ENCODE measurements at places on chromosomes 16 and 17.

DNA sequence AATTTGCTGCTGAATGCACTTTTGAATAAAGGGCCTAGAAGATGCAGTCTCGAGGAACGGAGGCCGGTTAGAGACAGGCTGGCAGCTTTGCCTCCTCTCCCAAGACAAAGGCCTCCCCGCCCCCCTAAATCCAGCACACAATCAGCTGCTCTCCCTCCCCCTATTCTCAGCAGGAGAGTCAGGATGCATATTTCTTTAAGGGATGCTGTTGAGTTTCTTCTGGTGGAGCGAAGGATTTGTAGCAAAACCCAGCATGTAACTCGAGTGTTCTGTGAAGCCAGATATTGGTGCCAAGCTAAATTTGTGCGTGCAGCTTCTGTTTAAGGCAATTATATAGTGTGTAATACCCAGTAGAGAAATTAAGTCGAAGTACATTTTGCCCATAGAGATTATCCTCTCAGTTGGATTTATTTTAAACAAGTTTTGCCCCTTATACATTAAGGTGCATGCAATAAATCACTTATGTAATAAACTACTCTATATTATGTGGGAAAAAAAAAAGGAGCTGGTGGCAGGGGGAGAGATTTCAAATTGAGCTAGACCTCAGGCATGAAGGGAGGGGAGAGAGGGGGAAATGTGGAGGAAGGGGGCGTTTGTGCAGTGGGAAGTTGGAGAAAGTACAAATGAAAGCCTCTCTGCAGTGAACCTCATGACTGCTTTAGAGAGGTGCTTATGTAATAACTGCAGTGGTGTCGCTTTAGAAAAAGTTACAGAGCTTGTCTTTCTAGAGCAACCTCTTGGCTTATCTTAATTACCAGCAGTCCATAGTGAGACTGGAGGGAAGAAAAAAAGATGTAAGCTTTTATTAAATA, 599.2 kb downstream of the MAF start:
- no peaks in the 10 kb centered on the region for H3K4me1 ChIP-seq
- no peak overlapping the region for H3K4me3 ChIP-seq
- no peaks in the 10 kb centered on the region for H3K27me3 ChIP-seq
- DNase-seq: no peak
- H3K36me3 ChIP-seq: no peaks in the 10 kb centered on the region
- no peak overlapping the region for H3K27ac ChIP-seq

- H3K27ac ChIP-seq: no peak overlapping the region
- DNase-seq: no peak
- no peak overlapping the region for H3K4me3 ChIP-seq
- H3K27me3 ChIP-seq: no peaks in the 10 kb centered on the region
- H3K36me3 ChIP-seq: no peaks in the 10 kb centered on the region
These were observed 111.9 kb upstream of the TNRC6C start for GRCh38 chr17:77846531-77847085.

DNA sequence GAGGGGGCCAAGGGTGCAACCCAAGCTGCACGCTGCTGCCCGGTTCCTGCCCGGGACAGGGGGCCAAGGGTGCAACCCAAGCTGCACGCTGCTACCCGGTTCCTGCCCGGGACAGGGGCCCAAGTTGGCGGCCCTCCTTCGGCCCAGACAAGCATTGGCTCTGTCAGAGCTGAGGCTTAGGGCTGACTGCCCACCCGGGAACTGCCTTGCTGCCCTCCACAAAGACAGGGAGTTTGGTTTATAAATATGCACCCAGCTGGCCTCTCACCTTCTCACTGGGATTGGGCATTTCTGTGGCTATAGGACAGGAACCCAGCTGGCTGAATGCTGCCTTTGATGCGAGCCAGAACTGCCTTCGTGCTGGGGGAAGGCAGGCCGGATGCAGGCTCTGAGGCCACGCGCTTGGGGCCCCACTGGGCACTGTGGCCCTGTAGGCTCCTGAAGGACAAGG, 105.7 kb downstream of the IRX5 start:
- DNase-seq: no peak
- H3K36me3 ChIP-seq: no peaks in the 10 kb centered on the region
- H3K4me3 ChIP-seq: no peak overlapping the region

DNA sequence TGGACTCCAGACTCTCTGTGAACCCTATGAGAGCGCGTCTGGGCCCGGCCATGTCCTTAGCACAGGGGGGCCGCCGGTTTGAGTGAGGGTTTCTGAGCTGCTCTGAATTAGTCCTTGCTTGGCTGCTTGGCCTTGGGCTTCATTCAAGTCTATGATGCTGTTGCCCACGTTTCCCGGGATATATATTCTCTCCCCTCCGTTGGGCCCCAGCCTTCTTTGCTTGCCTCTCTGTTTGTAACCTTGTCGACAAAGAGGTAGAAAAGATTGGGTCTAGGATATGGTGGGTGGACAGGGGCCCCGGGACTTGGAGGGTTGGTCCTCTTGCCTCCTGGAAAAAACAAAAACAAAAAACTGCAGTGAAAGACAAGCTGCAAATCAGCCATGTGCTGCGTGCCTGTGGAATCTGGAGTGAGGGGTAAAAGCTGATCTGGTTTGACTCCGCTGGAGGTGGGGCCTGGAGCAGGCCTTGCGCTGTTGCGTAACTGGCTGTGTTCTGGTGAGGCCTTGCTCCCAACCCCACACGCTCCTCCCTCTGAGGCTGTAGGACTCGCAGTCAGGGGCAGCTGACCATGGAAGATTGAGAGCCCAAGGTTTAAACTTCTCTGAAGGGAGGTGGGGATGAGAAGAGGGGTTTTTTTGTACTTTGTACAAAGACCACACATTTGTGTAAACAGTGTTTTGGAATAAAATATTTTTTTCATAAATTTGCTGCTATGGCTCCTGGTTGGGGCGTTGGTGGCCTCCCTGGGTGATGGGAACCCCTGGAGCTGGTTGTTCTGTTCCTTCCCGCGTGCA, 23.1 kb downstream of the STAT5A start:
- peaks cover 44% of the 10 kb centered on the region for H3K36me3 ChIP-seq
- peak; percentile 72 for DNase-seq

- peaks cover 24% of the 10 kb centered on the region for H3K4me1 ChIP-seq
- H3K36me3 ChIP-seq: no peaks in the 10 kb centered on the region
- H3K27me3 ChIP-seq: no peaks in the 10 kb centered on the region
- H3K27ac ChIP-seq: peak overlapping the region; percentile 57
These were observed 40.3 kb upstream of the MTSS2 start for GRCh38 chr16:70725912-70726828.

DNA sequence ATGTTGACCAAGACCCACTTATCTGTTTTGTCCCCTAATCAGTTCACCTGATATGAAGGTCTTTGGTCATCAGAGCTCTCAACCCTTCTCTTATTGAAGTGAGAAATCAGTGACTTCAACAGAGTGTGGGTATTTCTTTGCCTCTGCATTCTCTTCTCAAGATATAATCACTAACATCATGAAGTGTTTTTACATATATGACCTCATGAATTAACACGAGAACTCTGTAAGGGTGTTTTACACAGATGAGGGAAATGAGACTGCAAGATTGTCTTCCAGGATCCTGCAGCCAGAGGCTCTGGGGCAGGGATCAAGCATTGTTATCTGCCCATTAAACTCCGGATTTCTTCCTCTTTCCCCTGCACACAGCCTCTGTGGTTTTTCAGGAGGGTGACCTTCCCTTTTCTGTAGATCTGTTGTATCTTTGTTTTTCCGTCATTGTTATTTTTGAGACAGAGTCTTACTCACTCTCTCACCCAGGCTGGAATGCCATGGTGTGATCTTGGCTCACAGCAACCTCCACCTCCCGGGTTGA, 22.7 kb downstream of the LCMT1 start:
- no peak for DNase-seq
- peaks cover 37% of the 10 kb centered on the region for H3K36me3 ChIP-seq
- H3K4me1 ChIP-seq: no peaks in the 10 kb centered on the region
- H3K27ac ChIP-seq: no peak overlapping the region
- H3K4me3 ChIP-seq: no peak overlapping the region

DNA sequence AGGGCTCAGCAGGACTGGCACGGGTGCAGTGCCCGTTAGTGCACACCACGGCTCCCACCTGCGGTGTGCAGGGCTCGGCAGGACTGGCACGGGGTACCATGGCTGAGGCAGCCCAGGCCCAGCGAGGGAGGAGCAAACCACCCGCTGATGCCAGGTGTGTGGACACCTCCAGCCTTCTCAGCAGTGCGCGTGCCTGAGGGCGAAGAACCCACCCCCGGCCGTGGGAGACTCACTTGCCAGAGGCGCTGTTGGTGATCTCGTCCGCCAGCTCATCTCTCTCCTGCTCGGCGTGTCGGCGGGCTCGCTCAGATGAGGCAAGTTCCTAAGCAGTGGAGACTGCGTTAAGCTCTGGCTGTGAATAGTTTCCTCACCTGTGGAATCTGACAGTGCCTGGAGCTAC, 45.4 kb downstream of the NDEL1 start:
- DNase-seq: no peak
- H3K4me3 ChIP-seq: no peak overlapping the region
- H3K27ac ChIP-seq: peak overlapping the region; percentile 32
- H3K4me1 ChIP-seq: peaks cover 54% of the 10 kb centered on the region

GRCh38 chr16:72537664-72538063, 365.7 kb upstream of the PMFBP1 start:
- H3K36me3 ChIP-seq: no peaks in the 10 kb centered on the region
- H3K4me1 ChIP-seq: no peaks in the 10 kb centered on the region
- no peak for DNase-seq
- no peak overlapping the region for H3K27ac ChIP-seq

DNA sequence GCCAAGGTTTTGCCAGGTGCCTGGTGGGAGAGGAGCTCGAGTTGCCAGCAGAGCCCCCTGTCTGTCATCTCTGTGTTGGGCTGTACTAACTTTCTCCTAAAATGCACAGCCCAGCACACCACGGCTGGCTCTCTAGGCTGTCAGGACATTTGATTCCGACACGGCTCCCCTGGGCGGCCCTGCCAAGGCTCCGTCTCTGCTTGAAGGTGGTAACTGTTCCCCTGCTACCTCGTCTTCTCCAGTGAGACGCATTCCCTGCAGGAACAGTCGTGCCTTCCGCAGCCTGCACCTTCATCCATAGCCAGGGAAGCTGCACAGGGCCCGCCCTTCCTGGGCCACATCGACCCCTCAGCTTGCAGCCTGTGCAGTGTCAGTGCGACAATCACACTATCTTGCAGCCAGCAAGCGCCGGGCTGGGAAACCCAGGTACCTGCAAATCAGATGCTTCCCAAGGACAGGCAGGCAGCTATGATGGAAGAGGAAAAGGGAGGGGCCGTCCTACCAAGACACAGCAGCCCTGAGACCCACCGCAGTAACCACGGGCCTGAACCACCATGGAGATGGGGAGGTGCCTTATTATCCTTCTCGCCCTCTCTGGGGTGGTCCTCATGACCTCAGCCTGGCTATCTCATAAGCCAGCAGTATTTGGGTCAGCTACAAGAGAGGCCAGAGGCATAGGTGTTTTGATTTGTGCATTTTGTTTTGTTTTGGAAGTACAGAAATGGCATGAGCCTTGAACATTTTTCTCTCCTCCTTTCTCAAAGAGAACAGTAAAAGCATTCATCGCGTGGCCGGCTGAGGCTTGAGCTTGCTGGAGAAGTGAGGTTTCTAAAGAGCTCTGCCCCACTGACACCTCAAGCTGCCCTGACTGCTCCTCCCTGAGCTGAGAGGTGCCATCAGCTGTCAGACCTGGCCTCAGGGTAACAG, 361.7 kb upstream of the TNRC6C start:
- H3K27me3 ChIP-seq: no peaks in the 10 kb centered on the region
- H3K36me3 ChIP-seq: no peaks in the 10 kb centered on the region
- H3K4me1 ChIP-seq: peaks cover 27% of the 10 kb centered on the region

- H3K4me3 ChIP-seq: no peak overlapping the region
- no peaks in the 10 kb centered on the region for H3K27me3 ChIP-seq
- no peaks in the 10 kb centered on the region for H3K4me1 ChIP-seq
- no peak for DNase-seq
- H3K36me3 ChIP-seq: no peaks in the 10 kb centered on the region
- H3K27ac ChIP-seq: no peak overlapping the region
These were observed 72.9 kb upstream of the PMFBP1 start for GRCh38 chr16:72244853-72245252.

GRCh38 chr16:9264067-9264466, 172.6 kb downstream of the HAPSTR1 start:
- no peak for DNase-seq
- H3K4me1 ChIP-seq: peaks cover 22% of the 10 kb centered on the region
- H3K4me3 ChIP-seq: no peak overlapping the region
- no peaks in the 10 kb centered on the region for H3K36me3 ChIP-seq
- no peaks in the 10 kb centered on the region for H3K27me3 ChIP-seq
- H3K27ac ChIP-seq: no peak overlapping the region

DNA sequence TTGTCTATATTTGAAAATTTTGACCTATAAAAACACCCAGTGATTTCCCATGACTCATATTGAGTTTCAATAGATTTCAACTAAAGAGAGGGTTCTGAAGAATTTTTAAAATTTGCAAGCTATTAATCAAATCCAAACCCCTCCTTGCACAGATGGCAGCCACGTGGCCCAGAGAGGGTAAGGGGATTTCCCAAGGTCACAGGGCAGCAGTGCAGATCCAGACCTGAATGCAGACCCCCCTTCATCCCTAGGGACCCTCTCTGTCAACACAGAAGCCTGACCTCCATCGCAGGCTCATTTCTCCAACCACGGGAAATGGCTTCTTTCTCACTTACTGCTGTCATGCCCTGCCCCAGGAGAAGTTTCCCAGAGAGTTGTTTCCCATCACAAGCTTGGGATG, 24.7 kb upstream of the CES5A start:
- no peak overlapping the region for H3K27ac ChIP-seq
- H3K27me3 ChIP-seq: no peaks in the 10 kb centered on the region
- H3K4me3 ChIP-seq: no peak overlapping the region
- no peaks in the 10 kb centered on the region for H3K36me3 ChIP-seq

GRCh38 chr16:70635336-70636016, 10.9 kb upstream of the IL34 start:
- H3K4me3 ChIP-seq: peak overlapping the region; percentile 30
- H3K27me3 ChIP-seq: no peaks in the 10 kb centered on the region
- H3K36me3 ChIP-seq: no peaks in the 10 kb centered on the region
- DNase-seq: no peak
- H3K27ac ChIP-seq: peak overlapping the region; percentile 78

DNA sequence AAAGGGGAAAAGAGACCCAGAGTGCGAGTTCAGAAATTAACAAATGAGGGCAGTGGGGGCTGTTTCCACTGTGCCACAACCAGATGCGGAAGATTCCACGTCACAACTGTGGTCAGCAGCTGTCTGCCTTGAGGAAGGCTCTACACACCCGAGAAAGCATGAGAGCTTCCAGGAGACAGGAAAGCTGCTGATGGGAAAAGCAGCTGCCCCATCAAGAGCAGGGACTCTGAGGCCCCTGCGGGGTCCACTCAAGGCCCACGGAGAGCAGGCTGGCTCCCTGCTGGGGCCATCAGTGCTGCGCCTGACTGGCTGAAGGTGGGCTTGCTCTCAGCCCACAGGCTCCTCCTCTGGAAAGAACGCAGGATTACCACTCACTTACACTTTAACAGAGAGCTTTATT, 14.8 kb upstream of the TRAP1 start:
- H3K4me3 ChIP-seq: no peak overlapping the region
- no peaks in the 10 kb centered on the region for H3K4me1 ChIP-seq
- no peak for DNase-seq
- H3K27me3 ChIP-seq: no peaks in the 10 kb centered on the region
- no peak overlapping the region for H3K27ac ChIP-seq
- peaks cover 81% of the 10 kb centered on the region for H3K36me3 ChIP-seq

- H3K27me3 ChIP-seq: no peaks in the 10 kb centered on the region
- DNase-seq: peak; percentile 48
- peak overlapping the region; percentile 80 for H3K27ac ChIP-seq
- no peaks in the 10 kb centered on the region for H3K36me3 ChIP-seq
- H3K4me1 ChIP-seq: peaks cover 36% of the 10 kb centered on the region
These were observed 65.5 kb upstream of the CREBBP start for GRCh38 chr16:3945751-3946603.
